B cell (primary cell): ENCODE measurements at places on chromosomes 5 and 9. TPM values are rescaled to one million over a fixed set of nuclear protein-coding genes. Genes with fewer than 3 reads are reported as not detected.

The BSPRY gene
- polyA plus RNA-seq = 0.42 and 0.78 TPM in 2 replicates

DNA sequence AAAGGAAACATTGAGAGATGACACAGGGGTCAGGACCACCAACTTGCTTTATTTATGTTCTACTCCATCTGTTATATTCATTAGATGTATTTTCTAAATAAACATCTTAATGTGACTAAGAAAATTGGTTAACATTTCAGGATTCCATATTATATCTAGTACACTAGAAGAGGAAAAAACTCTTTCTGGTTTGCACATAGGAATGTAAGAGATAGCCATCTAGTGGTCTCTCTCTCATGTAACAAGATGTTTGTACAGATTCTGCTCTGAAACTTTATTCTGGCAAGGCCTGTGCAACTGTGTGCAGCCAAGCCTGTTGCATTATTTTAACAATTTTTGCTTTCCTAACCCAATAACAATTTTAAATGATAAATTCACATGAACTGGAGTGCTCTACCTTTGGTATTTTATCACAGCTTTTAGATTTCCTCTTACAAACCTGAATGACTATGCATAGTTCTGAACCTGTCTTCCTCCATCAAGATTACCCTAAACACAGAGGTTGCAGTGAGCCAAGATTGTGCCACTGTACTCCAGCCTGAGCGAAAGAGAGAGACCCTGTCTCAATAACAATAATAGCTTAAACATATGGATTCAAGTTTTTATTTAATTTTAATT, 148.2 kb downstream of the GIN1 start:
- no peaks in the 10 kb centered on the region for H3K27me3 ChIP-seq
- DNase-seq = no peak
- no peak overlapping the region for H3K4me3 ChIP-seq
- no peaks in the 10 kb centered on the region for H3K4me1 ChIP-seq
- H3K27ac ChIP-seq = no peak overlapping the region

The PCDHB13 gene
- polyA plus RNA-seq = not detected in 2 replicates

- no peak overlapping the region for H3K27ac ChIP-seq
- H3K36me3 ChIP-seq = no peaks in the 10 kb centered on the region
- no peak for DNase-seq
- no peak overlapping the region for H3K4me3 ChIP-seq
Measured at GRCh38 chr9:26439061-26439624, 453.5 kb downstream of the CAAP1 start.

- no peaks in the 10 kb centered on the region for H3K4me1 ChIP-seq
- no peak overlapping the region for H3K4me3 ChIP-seq
- H3K36me3 ChIP-seq = no peaks in the 10 kb centered on the region
- no peak for DNase-seq
- no peaks in the 10 kb centered on the region for H3K27me3 ChIP-seq
- H3K27ac ChIP-seq = no peak overlapping the region
Measured at GRCh38 chr5:14097998-14098471, 45.1 kb upstream of the TRIO start.

The EGFLAM gene
- not detected in 2 replicates for polyA plus RNA-seq

- no peak overlapping the region for H3K27ac ChIP-seq
- H3K4me1 ChIP-seq = no peaks in the 10 kb centered on the region
- DNase-seq = no peak
- H3K27me3 ChIP-seq = no peaks in the 10 kb centered on the region
Measured at GRCh38 chr5:39616131-39616530, 191.4 kb upstream of the DAB2 start.

GRCh38 chr5:1464096-1464446, 18.8 kb upstream of the SLC6A3 start:
- no peak overlapping the region for H3K27ac ChIP-seq
- H3K4me3 ChIP-seq = no peak overlapping the region
- no peaks in the 10 kb centered on the region for H3K27me3 ChIP-seq
- no peaks in the 10 kb centered on the region for H3K36me3 ChIP-seq
- no peaks in the 10 kb centered on the region for H3K4me1 ChIP-seq

The WDR31 gene
- polyA plus RNA-seq = 0.17 and 0.36 TPM in 2 replicates

The SLC25A48 gene
- not detected in 2 replicates for polyA plus RNA-seq

GRCh38 chr5:109660301-109660700, 29.4 kb upstream of the MAN2A1 start:
- no peak for DNase-seq
- H3K27me3 ChIP-seq = no peaks in the 10 kb centered on the region
- no peak overlapping the region for H3K27ac ChIP-seq
- H3K4me1 ChIP-seq = peaks cover 8% of the 10 kb centered on the region
- H3K4me3 ChIP-seq = no peak overlapping the region

DNA sequence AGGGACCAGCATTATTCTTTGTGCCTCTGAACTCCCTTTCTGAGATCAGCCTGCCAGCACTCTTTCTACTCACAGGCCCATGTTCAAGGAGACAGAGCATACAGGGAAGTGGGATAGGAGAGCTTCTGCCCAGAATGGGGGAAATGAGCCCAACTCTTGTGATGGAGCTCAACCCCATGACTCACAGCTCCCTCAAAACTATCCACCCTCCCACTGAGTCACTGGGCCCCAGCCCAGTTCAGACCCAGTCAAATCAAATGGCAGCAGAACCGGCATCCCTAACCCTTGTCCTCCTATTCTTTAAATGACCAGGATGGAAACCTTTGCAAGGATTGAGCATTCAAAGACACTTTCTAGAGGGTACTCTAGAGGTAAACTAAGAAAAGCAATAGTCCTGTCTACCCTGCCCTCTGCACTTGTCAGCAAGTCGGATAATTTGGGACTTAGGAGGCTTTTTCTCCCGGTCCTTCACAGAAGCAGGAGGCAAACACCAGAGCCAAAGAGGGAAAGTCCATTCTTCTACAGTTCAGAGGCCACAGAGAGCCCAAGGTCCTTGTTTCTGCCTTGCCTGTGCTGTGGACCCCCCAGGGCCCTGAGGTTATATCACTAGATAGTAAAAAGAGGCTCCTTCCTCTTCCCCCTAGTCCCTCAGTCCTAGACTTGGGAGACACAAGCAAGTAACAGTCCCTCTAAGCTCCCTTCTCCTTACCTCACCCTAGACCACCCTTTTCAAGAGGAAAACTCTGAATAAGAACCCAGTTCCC, 3.2 kb downstream of the ATOSB start:
- peak; percentile 22 for DNase-seq
- H3K27me3 ChIP-seq = no peaks in the 10 kb centered on the region
- no peaks in the 10 kb centered on the region for H3K36me3 ChIP-seq

The TEK gene
- polyA plus RNA-seq = not detected in 2 replicates

GRCh38 chr9:121944711-121945191, 148.4 kb downstream of the TTLL11 start:
- no peak overlapping the region for H3K27ac ChIP-seq
- H3K27me3 ChIP-seq = no peaks in the 10 kb centered on the region
- H3K4me1 ChIP-seq = peaks cover 68% of the 10 kb centered on the region
- H3K36me3 ChIP-seq = no peaks in the 10 kb centered on the region
- no peak for DNase-seq
- no peak overlapping the region for H3K4me3 ChIP-seq

The ZNF883 gene
- polyA plus RNA-seq = 0.48 and 0.54 TPM in 2 replicates

DNA sequence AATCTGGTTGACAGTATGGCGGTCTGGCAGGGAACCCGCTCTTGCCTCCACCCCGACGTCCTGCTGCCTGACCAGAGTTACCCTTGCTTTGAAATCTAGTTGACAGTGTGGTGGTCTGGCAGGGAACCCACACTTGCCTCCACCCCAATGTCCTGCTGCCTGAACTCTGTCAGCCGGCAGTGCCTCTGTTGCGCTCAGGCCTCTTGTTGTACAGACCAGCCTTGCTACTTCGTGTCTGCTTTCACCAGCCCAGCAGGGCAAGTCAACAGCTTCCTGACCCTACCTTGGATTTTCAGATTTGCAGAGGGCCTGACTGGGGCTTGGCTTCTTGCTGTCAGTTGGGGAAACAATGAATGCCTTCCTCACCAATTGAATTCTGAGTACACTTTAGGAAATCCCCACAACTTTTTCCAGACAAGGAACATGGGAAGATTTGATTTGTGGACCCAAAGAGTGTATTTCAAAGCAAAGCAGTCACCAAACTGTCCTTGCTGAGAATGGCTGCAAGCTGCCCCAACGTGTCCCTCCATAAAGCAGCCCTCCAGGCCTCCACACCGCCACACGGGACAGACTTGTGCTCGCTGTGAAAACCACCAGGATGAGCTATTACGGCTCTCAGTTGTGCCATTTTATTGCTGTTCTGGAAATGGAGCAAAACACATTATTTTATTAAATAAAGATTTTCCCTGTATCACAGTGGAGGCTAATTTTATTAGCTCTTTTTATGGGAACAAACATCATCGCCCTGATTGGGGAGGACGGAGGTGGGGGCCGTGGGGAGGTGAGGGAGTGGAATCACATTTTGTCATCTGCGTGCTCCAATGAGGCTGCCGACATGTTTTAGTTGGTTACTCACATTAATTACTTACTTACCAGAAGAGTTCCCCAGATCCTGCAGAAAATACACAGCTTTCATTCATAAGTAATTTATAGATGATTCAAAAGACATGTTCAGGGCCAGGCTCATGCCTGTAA, 189.3 kb downstream of the AOPEP start:
- no peaks in the 10 kb centered on the region for H3K27me3 ChIP-seq
- no peak overlapping the region for H3K4me3 ChIP-seq
- no peak for DNase-seq
- no peak overlapping the region for H3K27ac ChIP-seq
- no peaks in the 10 kb centered on the region for H3K4me1 ChIP-seq

- H3K4me3 ChIP-seq = no peak overlapping the region
- peaks cover 13% of the 10 kb centered on the region for H3K4me1 ChIP-seq
- no peaks in the 10 kb centered on the region for H3K27me3 ChIP-seq
- H3K36me3 ChIP-seq = no peaks in the 10 kb centered on the region
- no peak overlapping the region for H3K27ac ChIP-seq
Measured at GRCh38 chr5:80069918-80070318, 34.8 kb downstream of the THBS4 start.

GRCh38 chr5:174281855-174282254, 236.3 kb downstream of the NSG2 start:
- DNase-seq = no peak
- no peak overlapping the region for H3K27ac ChIP-seq
- no peaks in the 10 kb centered on the region for H3K36me3 ChIP-seq

DNA sequence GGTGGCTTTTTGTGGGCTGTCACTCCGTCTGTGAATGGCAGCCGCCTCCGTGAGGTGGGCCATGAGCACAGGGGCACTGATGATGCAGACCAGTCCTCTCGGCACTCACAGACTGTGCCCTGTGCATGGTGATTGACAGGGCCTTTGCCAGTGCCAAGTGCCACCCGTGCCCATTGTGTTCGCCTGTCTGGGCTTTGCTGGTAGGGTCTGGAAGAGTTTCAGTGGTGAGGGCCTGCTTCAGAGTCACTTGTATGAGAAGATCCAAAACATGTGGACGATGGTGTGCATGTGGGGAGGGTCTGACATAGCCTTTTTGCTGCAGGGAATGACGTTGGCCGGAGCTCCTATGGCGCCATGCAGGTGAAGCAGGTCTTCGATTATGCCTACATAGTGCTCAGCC, 34.9 kb downstream of the TENT4A start:
- no peaks in the 10 kb centered on the region for H3K4me1 ChIP-seq
- no peak overlapping the region for H3K27ac ChIP-seq
